ENCODE measurements at places on chromosomes 6 and 20.

DNA sequence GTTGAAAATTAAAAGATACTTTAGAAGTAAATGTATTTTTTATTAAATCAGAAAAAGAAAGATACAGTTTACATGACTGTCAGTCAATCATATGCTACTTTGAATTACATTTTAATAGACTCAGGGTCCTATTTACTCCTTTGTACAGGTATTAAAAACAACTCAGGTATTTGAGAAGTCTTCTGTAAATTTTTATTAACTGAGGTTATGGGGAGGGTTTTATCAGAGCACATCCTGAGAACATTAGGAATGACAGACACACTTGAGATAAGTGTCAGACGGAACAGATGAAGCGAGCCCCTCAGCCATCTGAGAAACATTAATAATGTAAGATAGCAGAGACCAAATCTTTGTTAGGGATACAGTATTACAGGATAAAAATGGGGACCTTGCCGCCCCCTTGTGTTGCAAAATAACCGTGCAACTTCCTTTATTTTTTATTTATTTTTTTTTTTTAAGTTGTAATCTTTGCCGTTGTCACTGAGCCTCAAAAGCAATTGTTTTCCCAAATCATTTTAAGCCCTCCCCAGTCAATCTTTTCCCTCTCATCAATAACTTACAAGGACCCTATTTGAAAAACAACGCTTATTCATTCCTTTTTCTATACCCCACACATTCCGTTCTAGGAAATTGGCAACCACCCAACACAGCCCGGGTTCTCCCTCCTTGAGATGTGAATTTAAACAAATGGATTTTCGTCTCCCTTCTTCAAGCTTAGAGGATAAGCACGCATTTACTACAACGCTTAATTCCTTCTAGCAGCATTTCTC is 126.7 kb downstream of the BCAS1 start:
- DNase-seq = peak; percentile 60

GRCh38 chr6:55833284-55833683 is 42.1 kb downstream of the BMP5 start:
- no peak for DNase-seq

GRCh38 chr6:72619883-72620696 is 1.8 kb upstream of the KCNQ5 start:
- DNase-seq = peak; percentile 14

- DNase-seq = no peak
Measured at GRCh38 chr20:59482351-59483187, 121.8 kb upstream of the PHACTR3 start.

DNA sequence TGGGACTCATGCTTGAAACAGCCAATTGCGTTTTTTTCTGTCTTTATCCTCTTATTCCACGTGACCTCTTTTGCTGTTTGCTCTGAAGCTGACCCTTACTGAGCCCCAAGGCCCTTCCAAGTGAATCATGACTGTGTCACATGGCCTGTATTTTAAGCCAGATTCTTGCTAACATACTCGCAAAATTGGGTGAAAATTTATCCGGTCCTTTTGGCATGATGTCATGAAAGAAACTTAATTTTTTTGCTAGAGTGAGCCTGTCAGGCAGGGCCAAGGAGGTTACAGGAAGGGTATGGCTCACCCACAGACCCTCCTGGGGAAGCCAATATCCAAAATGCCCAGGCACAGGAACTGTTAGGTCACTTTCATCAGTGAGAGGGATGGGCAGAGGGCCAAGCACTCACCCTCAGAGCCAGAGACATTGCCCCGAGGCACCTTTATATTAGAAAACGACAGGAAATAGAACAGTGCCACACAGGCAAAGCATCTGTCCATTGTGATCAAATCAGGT is 296.7 kb downstream of the CDH26 start:
- peak; percentile 5 for DNase-seq

- no peak for DNase-seq
Measured at GRCh38 chr6:22296936-22297335, at the start of gene PRL. Gene PRL, minus strand, starts transcription at chr6:22297036. Its CDS starts 54 bp downstream, at chr6:22296982.

DNA sequence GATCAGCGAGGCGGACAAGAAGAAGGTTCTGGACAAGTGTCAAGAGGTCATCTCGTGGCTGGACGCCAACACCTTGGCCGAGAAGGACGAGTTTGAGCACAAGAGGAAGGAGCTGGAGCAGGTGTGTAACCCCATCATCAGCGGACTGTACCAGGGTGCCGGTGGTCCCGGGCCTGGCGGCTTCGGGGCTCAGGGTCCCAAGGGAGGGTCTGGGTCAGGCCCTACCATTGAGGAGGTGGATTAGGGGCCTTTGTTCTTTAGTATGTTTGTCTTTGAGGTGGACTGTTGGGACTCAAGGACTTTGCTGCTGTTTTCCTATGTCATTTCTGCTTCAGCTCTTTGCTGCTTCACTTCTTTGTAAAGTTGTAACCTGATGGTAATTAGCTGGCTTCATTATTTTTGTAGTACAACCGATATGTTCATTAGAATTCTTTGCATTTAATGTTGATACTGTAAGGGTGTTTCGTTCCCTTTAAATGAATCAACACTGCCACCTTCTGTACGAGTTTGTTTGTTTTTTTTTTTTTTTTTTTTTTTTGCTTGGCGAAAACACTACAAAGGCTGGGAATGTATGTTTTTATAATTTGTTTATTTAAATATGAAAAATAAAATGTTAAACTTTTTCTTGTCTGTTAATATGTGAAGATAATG is 2.2 kb downstream of the HSPA1B start:
- peak; percentile 70 for DNase-seq

DNA sequence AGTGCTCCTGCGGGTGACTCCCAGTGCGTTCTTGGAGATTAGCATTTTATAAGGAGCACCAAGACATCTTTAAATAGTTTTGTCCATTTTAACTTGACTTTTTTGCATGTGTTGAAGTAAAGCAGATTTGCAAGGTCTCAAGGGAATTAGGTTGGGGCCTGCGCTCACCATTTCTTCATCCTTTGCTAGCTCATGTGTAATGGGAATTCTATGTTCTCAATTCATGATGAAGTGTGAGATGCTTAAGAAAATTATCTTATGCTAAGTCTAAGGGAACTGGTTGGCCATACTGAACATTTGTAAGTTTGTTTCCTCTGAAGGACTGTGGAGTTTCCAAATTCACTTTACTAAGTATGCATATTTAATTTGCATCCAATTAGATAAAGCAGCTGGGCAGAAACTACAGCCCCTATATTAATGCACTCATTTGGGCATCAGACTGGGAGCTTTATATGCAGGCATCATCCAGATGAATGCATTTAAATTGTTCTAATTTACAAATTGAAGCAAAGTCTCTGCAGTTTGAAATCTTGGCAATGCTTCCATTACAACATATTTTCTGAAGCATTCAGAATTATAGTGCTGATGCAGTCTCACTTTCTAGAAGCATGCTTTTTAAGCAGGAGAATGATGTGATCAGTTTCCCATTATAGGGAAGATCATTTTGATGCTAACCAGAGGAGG is 108.3 kb upstream of the AKAP12 start:
- no peak for DNase-seq
